Stomach (tissue), 19 donors: ENCODE measurements at places on chromosomes 3 and 15. TPM values are rescaled to one million over a fixed set of nuclear protein-coding genes. Genes with fewer than 3 reads are reported as not detected.
A peak's percentile ranks its signal among the peaks of the same experiment; 100 is the strongest.

MUSTN1 gene
- total RNA-seq, result 24.1 TPM

ITPKA gene
- 50.0 TPM for total RNA-seq

C3orf70 gene
- total RNA-seq, result 16.2 TPM

NR2E3 gene
- total RNA-seq, result not detected

CAMK2N2 gene
- total RNA-seq, result not detected

EFCC1 gene
- total RNA-seq, result 1.0 TPM

ZNF445 gene
- 8.2 TPM for total RNA-seq

ZBTB47 gene
- 19.6 TPM for total RNA-seq

IGSF10 gene
- total RNA-seq, result 0.87 TPM

DNA sequence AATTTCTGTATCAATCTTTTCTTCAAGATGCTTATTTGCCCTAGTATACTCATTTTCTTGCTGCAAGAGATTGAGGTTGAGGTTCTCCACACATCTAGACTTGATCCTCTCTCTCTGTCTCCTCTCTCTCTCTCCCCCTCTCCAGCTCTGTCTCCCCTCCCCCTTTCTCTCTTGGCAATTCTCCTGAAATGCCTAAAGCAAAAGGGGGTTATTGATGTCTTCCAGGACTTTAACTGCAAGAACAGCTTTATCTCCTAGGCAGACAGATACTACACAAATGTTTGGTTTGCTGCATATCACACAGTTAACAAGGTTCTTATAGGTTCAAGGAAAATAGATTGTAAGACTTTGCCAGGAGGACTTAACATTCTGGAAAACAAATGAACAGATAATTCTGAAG, 52.1 kb downstream of the TMEM212 start:
- no peak overlapping the region for H3K27ac ChIP-seq
- no peaks in the 10 kb centered on the region for H3K4me1 ChIP-seq
- H3K36me3 ChIP-seq, result no peaks in the 10 kb centered on the region
- no peaks in the 10 kb centered on the region for H3K27me3 ChIP-seq
- no peak for DNase-seq

GRCh38 chr3:148528024-148528423, 169.7 kb upstream of the AGTR1 start:
- no peaks in the 10 kb centered on the region for H3K36me3 ChIP-seq
- no peak overlapping the region for H3K27ac ChIP-seq
- H3K4me3 ChIP-seq, result no peak overlapping the region
- DNase-seq, result no peak
- no peaks in the 10 kb centered on the region for H3K4me1 ChIP-seq

DNA sequence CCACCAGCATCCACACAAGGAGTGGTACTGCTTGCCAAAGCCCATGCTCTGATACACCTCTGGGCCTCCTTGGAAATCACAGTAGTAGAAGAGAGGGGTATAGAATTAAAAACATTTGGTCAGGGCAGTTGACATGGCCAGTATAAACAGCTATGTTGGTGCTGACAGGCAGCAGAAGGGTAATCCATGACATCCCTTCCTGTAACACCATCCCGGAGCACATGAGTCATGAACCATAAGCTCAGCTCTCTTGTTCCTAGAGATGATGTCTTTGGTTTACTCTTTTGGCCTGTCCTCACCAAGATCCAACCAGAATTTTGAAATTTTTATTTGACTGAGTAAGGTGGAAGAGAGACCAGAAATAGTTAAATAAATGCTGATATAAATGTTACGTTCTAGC, 132.6 kb upstream of the CTDSPL start:
- no peak for DNase-seq
- no peaks in the 10 kb centered on the region for H3K27me3 ChIP-seq
- peaks cover 16% of the 10 kb centered on the region for H3K36me3 ChIP-seq
- H3K27ac ChIP-seq, result no peak overlapping the region

- DNase-seq, result no peak
- no peaks in the 10 kb centered on the region for H3K27me3 ChIP-seq
- no peak overlapping the region for H3K4me3 ChIP-seq
- H3K36me3 ChIP-seq, result no peaks in the 10 kb centered on the region
- H3K4me1 ChIP-seq, result no peaks in the 10 kb centered on the region
Measured at GRCh38 chr3:41394896-41395295, 195.6 kb downstream of the CTNNB1 start.

GRCh38 chr15:25438601-25439368, at the start of gene UBE3A:
Gene UBE3A, minus strand, starts transcription at chr15:25439024. Its CDS starts 29,917 bp downstream, at chr15:25409107.
- peak within 1 kb of the TSS; percentile 94 for H3K4me3 ChIP-seq
- H3K36me3 ChIP-seq, result no peaks in the 10 kb centered on the region
- DNase-seq, result peak; percentile 98
- peak within 1 kb of the TSS; percentile 97 for H3K27ac ChIP-seq

GRCh38 chr15:89506026-89506686, 9.8 kb upstream of the RHCG start:
- H3K27me3 ChIP-seq, result no peaks in the 10 kb centered on the region
- no peaks in the 10 kb centered on the region for H3K36me3 ChIP-seq
- DNase-seq, result no peak
- no peaks in the 10 kb centered on the region for H3K4me1 ChIP-seq
- no peak overlapping the region for H3K4me3 ChIP-seq

DNA sequence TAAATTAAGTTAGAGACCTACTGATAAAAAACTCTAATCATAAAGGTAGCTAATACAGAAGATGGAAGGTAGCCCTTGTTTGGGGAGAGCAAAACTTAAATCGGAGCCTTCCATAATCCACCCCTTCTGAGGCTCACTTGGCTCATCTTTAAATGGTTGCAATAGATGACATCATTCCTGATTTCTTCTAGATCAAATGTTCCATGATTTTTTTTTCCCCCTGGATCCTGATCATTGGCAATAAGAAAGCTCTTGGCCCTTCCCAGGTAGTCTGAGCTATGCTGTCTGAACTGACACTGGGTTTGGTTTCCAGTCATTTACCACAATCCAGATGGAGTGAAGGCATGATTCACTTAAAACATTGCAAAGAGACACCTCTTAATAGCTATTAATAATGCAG, 92.5 kb downstream of the PIK3R4 start:
- H3K27me3 ChIP-seq, result no peaks in the 10 kb centered on the region
- no peak overlapping the region for H3K27ac ChIP-seq
- no peaks in the 10 kb centered on the region for H3K4me1 ChIP-seq
- H3K36me3 ChIP-seq, result peaks cover 5% of the 10 kb centered on the region

- no peak overlapping the region for H3K27ac ChIP-seq
- no peak for DNase-seq
- no peaks in the 10 kb centered on the region for H3K27me3 ChIP-seq
- no peaks in the 10 kb centered on the region for H3K4me1 ChIP-seq
Measured at GRCh38 chr15:46343196-46343935, 708.5 kb downstream of the SQOR start.

- H3K36me3 ChIP-seq, result no peaks in the 10 kb centered on the region
- no peaks in the 10 kb centered on the region for H3K27me3 ChIP-seq
- no peak overlapping the region for H3K4me3 ChIP-seq
- no peaks in the 10 kb centered on the region for H3K4me1 ChIP-seq
- no peak for DNase-seq
Measured at GRCh38 chr3:158279609-158280008, 169.7 kb downstream of the RSRC1 start.

DNA sequence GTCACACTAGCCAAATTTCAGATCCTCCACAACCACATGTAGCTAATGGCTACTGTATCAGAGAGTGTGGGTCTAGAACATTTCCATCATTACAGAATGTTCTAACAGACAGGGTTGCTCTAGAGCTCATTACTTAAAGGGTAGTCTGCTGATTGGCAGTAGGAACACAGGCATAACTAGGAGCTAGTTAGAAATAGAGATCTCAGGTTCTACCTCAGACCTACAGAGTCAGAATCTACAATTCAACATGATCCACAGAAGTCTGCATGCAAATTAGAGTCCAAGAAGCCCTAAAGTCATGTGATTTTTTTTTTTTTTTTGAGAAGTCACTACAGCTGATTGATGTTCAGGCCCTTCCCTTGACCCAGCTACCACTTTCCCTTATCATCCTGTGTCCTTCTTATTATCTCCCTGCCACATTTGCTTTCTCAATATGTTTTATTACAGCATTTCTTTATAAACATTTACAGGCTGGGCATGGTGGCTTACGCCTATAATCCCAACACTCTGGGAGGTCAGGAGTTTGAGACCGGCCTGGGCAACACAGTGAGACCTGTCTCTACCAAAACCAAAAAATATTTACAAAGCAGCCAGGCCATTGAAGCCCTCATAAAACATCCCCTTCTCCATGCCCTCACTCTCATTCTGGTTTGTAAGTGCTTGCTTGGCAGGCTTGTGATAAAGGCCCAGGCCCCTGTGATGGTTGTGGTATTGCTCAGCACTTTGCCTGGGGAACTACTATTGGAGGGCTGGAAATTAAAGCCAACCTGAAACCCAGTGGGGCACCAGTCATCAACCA, 3.8 kb upstream of the ABHD5 start:
- no peak overlapping the region for H3K4me3 ChIP-seq
- H3K27me3 ChIP-seq, result no peaks in the 10 kb centered on the region
- H3K36me3 ChIP-seq, result no peaks in the 10 kb centered on the region
- H3K27ac ChIP-seq, result no peak overlapping the region

DNA sequence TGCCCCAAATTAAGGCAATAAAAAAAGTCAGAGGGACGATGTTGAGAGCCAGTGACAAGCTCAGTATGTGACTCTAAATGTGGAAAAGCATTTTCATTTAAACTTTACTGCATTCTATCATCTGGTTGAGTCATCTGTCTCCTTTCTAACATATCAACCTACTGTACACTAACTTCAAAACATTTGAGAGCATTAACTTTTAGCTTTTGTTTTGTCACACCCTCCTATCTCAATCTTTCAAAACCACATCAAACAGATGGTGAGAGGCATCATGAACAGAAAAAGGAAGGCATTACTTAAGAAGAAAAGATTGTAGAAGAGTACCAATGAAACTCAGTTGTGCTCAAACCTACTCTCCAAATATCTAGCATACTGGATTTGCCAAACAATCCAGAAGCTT, 4.8 kb downstream of the LRRC58 start:
- no peak overlapping the region for H3K27ac ChIP-seq
- H3K4me3 ChIP-seq, result no peak overlapping the region
- no peak for DNase-seq
- H3K36me3 ChIP-seq, result no peaks in the 10 kb centered on the region

- H3K27me3 ChIP-seq, result no peaks in the 10 kb centered on the region
- H3K36me3 ChIP-seq, result no peaks in the 10 kb centered on the region
- H3K4me3 ChIP-seq, result no peak overlapping the region
- no peak overlapping the region for H3K27ac ChIP-seq
Measured at GRCh38 chr15:64009241-64009640, 37.0 kb downstream of the DAPK2 start.

GRCh38 chr3:124089214-124089613, 97.3 kb upstream of the ROPN1 start:
- no peak for DNase-seq
- H3K27me3 ChIP-seq, result peaks cover 3% of the 10 kb centered on the region
- H3K4me3 ChIP-seq, result no peak overlapping the region
- H3K27ac ChIP-seq, result no peak overlapping the region
- H3K36me3 ChIP-seq, result no peaks in the 10 kb centered on the region
- no peaks in the 10 kb centered on the region for H3K4me1 ChIP-seq

DNA sequence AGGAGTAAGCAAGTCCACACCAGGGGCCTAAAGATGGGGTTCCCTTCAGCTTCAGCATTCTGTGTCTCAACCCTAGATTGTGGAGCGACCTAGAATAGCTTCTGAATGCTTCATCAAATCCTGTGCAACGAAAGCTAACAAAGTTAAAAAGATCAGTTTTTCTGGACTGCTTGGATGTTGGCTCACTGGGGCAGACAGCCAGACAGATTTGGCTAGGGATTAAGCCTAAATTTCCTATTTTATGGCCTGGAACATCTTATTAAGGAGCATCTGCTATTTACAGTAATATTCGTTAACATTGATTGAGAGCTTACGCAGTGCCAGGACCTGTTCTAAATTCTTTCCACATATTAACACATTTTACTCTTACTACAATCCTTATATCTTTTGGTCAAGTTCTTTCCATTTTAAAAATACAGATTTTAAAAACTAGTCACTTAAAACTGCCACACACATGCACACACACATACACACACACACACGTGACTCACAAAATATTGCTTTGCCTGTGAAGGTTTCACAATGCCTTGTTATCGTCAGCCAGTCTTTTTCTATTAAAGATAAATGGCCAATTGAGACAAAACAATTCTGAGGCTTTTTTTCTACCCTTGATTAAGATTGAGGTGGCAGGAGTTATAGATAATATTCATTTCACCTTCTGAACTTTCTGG, 173.3 kb upstream of the SNTN start:
- no peak for DNase-seq
- H3K4me1 ChIP-seq, result no peaks in the 10 kb centered on the region
- H3K27ac ChIP-seq, result no peak overlapping the region
- H3K27me3 ChIP-seq, result no peaks in the 10 kb centered on the region
- no peak overlapping the region for H3K4me3 ChIP-seq
- no peaks in the 10 kb centered on the region for H3K36me3 ChIP-seq

DNA sequence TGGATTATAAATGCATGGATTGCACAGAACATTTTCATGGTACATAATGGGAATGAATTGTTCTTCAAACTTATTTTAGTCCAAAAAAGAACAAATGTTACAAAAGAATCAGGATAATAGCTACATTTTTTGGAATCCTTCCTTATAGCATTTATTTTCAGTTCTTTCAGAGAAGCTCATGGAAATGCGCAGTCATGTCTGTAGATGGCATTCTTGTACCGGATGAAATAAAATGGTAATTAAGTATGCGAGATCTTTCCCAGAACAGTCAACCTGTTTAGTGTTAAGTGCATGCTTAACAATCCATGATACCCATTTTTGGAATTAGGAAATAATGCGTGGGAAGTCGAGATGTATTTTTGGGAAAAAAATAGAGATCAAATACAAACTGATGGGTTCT, 38.2 kb upstream of the GOLGA8B start:
- no peak overlapping the region for H3K27ac ChIP-seq
- peak; percentile 22 for DNase-seq
- no peak overlapping the region for H3K4me3 ChIP-seq
- H3K4me1 ChIP-seq, result no peaks in the 10 kb centered on the region
- H3K36me3 ChIP-seq, result no peaks in the 10 kb centered on the region

DNA sequence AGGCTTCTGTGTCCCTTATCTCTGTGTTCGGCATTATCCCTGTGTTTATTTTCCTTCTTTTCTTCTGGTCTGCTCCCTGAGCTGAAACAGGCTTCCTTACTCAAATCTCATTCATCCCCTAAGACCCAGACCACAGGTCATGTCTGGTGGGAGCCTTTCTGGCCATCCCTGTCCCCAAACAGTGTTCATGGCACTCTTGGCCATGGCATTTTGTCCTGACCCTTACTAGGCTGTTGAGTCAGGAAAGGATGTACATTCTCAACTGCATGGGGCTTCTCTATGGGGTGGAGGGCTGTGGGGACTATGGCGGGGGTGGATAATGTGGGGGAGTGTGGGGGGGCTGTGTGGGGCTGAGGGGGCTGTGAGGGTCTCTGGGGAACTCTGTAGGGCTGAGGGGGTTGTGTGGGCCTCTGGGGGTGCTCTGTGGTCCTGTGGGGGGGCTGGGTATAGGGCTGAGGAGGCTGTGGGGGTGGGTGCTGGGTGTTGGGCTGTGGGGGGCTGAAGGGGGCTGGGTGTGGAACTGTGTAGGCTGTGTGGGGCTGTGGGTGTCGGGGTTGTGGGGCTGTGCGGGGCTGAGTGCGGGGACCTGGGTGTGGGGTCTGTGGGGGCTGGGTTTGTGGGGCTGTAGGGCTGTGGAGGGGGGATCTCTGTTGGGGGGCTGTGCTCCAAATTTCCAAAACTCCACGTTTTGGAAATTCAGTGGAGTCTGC, 64.3 kb downstream of the KLF13 start:
- peaks cover 17% of the 10 kb centered on the region for H3K4me1 ChIP-seq
- H3K27ac ChIP-seq, result peak overlapping the region; percentile 97
- no peaks in the 10 kb centered on the region for H3K36me3 ChIP-seq

GRCh38 chr15:68739390-68740080, 81.2 kb downstream of the ANP32A start:
- no peaks in the 10 kb centered on the region for H3K27me3 ChIP-seq
- H3K36me3 ChIP-seq, result no peaks in the 10 kb centered on the region
- DNase-seq, result no peak
- no peak overlapping the region for H3K4me3 ChIP-seq
- H3K27ac ChIP-seq, result no peak overlapping the region
